HFF-Myc (cell line): ENCODE measurements at places on chromosomes 11 and 22.

GRCh38 chr11:35135222-35135621, 3.7 kb upstream of the CD44 start:
- no peak for DNase-seq

DNA sequence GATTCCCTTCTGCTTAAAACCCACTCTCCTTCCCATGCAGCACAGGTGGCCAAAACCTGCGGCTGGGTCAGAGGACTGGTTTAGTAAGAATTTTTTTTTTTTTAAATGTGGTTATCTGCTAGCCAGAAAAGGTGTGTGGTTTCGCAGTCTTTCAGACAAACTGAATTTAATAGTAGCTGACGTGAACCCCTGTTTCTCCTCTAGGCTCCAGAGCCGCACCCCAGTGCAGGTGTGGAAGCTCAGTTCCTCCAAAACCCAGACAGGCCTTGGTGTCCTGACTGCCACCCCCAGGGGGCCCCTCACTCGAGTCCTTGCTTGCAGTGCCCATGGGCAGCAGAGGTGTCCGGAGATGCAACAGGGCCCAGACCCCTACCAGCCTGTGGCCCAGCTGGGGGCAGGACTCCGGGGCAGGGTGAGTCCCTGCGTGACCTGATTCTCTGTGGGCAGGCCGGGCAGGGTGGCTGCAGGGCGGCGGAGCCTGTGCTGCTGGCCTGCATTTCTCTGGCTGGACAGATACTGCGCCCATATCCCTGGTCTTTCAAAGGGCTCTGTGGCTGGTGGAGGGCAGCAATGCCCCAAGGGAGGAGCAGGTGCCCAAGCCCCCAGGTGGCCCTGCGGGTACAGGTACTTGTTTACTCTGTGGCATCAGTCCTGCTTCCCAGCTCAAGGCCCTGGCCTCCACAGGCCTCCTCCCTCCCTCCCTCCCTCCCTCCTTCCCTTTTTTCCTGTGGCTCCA, 15.2 kb downstream of the KCNQ1 start:
- no peak for DNase-seq

GRCh38 chr11:7186190-7186589, 65.5 kb upstream of the SYT9 start:
- DNase-seq: no peak

DNA sequence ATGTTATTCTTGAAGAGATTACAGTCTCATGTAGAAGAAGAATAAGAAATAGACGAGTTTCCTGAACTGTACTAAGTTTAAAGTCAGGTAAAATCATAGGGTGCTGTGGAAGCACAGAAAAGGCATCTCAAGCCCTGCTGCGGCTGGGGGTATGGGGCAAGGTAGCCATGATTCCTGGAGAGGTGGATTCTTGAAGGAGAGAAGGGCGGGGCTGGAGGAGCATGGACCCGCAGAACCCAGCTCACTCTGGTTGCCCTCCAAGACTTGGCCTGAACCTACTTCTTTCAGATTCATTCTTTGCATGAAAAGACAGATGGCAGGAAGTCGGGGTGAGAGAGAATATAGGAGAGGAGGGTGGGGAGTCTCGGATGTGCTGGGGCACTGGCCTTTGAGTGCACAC, 57.8 kb downstream of the OPCML start:
- no peak for DNase-seq

- no peak for DNase-seq
These were observed 145.7 kb downstream of the TTC17 start for GRCh38 chr11:43504316-43504950.

DNA sequence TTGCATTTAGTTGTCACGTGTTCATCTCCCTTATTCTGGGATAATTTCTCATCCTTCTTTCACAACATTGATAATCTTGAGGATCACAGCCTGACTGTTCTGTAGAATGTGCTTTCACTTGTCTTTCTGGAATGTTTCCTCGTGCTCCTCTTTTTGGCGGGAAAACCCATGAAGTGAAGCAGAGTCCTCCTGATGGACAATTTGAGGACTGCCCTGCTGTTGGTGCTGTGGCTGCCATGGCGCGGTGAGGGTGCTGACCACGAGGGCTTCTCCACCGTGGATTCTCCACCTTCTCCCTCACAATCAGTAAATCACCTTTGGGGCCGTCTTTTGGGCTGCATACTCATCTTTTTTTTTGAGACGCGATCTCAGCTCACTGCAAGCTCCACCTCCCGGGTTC, 946.9 kb downstream of the BRD1 start:
- DNase-seq: no peak

DNA sequence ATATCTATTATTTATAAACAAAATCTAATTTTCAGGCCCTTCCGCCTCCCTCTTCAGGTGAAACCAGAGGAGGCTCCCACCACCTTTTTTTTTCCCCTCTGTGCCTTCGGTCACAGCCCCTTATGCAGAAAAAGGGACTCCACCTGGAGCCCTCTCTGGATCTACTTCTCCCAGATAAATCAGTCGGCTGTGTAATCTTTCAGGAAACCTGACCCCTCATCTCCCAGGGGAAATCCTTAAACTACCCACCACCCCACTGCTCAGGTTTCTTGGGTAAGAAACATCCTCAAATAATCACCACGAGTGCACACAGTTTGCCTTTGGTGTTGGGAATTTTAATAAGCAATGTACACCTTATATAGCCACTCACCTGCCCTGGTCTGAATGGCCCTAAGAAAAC, 104.2 kb downstream of the NAV2 start:
- DNase-seq: no peak

- DNase-seq: no peak
These were observed 11.5 kb downstream of the PPME1 start for GRCh38 chr11:74182635-74183034.
